ENCODE measurements at places on chromosomes 7 and 10. TPM values are rescaled to one million over a fixed set of nuclear protein-coding genes. Genes with fewer than 3 reads are reported as not detected.

PNLIPRP3 gene
- total RNA-seq: not detected

OR2A14 gene
- total RNA-seq: not detected

LRRC61 gene
- total RNA-seq: 13.8 TPM

DNA sequence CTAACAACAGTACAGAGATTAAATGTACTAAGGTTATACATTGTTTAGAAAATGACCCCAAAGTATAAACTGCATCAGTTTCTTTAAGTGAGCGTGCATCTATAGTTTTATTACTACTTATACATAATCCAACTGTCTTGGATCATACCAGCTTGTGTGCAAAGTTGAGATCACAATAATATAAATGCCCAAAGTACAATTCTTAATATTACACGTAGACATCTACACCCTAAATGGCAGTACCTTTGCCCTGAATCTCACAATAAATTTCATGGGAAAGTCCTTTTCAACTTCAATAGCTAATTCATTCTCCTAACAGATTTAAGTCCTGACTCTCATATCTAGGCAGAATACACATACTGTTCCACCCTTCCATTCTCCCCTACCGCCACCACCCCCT lies 11.8 kb downstream of the SCIN start:
- no peak for DNase-seq

- no peak for DNase-seq
Observed at GRCh38 chr7:36863901-36864701, 139.8 kb upstream of the AOAH start.

DNA sequence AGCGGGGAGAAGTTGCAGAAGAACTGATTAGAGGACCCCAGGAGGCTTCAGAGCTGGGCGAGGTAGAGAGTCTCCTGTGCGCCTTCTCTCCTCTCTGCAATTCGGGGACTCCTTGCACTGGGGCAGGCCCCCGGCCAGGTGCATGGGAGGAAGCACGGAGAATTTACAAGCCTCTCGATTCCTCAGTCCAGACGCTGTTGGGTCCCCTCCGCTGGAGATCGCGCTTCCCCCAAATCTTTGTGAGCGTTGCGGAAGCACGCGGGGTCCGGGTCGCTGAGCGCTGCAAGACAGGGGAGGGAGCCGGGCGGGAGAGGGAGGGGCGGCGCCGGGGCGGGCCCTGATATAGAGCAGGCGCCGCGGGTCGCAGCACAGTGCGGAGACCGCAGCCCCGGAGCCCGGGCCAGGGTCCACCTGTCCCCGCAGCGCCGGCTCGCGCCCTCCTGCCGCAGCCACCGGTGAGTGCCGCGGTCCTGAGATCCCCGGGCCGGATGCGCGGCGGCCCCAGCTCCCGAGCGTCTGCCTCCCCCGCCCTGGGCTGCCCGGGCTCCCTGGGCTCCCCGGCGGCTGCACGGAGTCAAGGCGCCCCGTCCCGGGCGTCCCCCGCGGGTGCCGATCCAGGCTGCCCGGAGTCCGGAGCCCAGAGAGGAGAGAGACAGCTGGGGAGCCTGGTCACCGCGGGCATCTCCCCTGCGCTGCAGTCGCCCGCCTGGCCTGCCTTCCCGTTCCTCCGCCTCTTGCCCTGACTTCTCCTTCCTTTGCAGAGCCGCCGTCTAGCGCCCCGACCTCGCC lies at the start of gene PLAU:
PLAU (plus strand) TSS at position 369 of the 789 bp plus-strand sequence. CDS start 424 bp downstream, outside the sequence.
- peak; percentile 28 for DNase-seq
